ENCODE measurements at places on chromosomes 3 and 15. TPM values are rescaled to one million over a fixed set of nuclear protein-coding genes. Genes with fewer than 3 reads are reported as not detected.

Gene CDHR4
- total RNA-seq = not detected

Gene OSBPL10
- 106 TPM for total RNA-seq

Gene B3GNT5
- total RNA-seq = 2.0 TPM

DNA sequence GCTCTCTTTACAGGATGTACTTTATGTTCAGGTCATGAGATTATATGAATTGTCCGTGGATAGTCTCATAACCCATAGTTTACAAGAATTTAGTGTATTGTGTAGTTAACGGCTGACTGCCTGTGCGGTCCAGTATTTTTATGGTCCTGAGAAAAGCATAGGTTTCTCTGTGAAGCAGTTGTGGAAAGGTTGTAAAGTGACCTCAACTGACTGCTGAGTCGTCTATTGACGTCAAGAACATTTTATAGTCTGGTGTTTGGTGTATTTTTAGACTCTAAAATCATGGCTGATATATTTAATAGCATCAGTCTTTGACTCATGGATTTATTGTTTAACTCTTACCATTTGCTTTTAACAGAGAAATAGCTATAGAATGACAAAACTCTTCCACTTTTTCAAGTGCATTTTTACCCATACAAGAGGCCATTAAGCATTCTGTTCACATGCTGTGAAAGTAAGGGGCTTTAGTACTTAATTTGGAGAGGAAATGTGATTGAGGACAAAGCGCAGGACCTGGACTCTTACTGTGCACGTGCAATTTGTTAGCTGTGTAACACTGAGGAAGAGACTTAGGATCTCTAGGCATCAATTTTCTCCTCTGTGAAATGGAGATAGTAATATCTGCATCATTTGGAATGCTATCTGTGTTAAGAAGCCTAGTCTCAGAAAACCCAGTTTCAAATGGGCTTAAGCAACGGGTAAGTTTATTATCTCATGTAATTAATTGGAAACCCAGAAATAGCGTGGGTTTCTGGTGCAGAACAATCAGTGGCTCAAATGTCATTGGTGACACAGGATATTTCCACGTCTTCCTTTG, 240.8 kb downstream of the NFKBIZ start:
- no peak for DNase-seq

Measured in Karpas-422 (cell line).